Effector memory CD8-positive, alpha-beta T cell (primary cell): ENCODE measurements at places on chromosomes 2 and 18.

- no peaks in the 10 kb centered on the region for H3K36me3 ChIP-seq
- H3K27ac ChIP-seq = no peak overlapping the region
- no peak overlapping the region for H3K4me3 ChIP-seq
- peaks cover 66% of the 10 kb centered on the region for H3K27me3 ChIP-seq
- no peaks in the 10 kb centered on the region for H3K4me1 ChIP-seq
- no peak for DNase-seq
Observed at GRCh38 chr2:239765911-239766310, 259.2 kb downstream of the NDUFA10 start.

GRCh38 chr2:84781942-84782716, 98.8 kb downstream of the TRABD2A start:
- H3K4me3 ChIP-seq = peak overlapping the region; percentile 62
- H3K36me3 ChIP-seq = peaks cover 4% of the 10 kb centered on the region
- peak overlapping the region; percentile 84 for H3K27ac ChIP-seq
- peaks cover 66% of the 10 kb centered on the region for H3K4me1 ChIP-seq
- DNase-seq = peak; percentile 44

DNA sequence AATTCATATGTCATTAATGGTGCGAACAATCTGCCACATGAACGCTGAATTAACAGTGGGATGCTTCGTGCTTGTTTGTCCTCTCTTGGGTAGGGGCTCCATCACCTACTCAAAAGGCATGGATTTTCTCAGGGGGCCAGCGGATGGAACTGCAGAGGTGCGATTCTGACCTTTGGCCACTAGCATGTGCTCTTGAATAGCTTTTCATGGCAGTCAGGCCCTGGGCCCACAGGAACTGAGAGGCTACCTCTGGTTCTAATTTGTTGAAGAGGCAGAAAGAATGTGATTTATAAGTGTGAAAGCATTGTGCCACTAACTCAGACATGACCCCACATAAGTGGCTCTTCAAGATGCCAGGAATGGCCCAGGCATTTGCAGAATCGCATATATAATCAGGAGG, 283.2 kb downstream of the INSIG2 start:
- peaks cover 7% of the 10 kb centered on the region for H3K27me3 ChIP-seq
- no peak overlapping the region for H3K27ac ChIP-seq
- H3K4me1 ChIP-seq = no peaks in the 10 kb centered on the region
- H3K4me3 ChIP-seq = no peak overlapping the region
- H3K36me3 ChIP-seq = no peaks in the 10 kb centered on the region

DNA sequence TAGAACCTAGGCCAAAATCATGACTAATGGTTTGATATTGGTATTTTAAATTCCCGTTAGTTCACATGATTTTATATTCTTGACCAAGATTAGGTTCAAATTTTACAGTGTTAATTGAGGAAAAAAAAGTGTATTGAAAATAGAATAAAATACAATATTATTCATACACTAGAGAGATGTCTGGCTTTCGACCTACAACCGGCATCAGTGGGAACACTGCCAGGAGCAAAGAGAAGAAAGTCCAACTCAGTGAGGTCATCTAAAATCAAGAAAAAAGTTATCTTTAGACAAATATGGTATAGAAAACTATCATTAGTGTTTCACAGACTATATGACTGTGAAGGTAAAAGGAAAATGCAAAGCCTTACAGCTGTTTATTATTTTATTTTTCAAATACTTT, 81.5 kb downstream of the PIGN start:
- no peaks in the 10 kb centered on the region for H3K4me1 ChIP-seq
- no peak for DNase-seq
- H3K36me3 ChIP-seq = peaks cover 11% of the 10 kb centered on the region
- H3K27ac ChIP-seq = no peak overlapping the region

- H3K4me1 ChIP-seq = peaks cover 26% of the 10 kb centered on the region
- peaks cover 6% of the 10 kb centered on the region for H3K36me3 ChIP-seq
- DNase-seq = no peak
- no peak overlapping the region for H3K27ac ChIP-seq
- peaks cover 10% of the 10 kb centered on the region for H3K27me3 ChIP-seq
- no peak overlapping the region for H3K4me3 ChIP-seq
Observed at GRCh38 chr18:76376668-76377358, 118.2 kb downstream of the ZNF516 start.

DNA sequence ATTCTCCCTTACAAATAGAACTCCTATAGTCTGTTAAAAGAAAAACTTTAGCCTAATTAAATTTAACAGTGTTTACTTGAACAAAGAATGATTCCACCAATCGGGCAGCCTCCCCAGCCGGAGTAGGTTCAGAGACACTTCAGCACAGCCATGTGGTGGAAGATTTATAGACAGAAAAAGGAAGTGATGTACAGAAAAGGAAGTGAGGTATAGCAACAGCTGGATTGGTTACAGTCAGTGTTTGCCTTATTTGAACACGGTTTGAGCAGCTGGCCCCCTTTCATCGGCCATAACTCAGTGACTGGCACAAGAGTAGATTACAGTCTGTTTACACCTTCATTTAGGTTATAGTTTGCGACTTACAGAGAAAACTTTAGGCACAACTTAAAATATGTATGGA, 2.1 kb upstream of the SKA1 start:
- DNase-seq = no peak
- no peaks in the 10 kb centered on the region for H3K4me1 ChIP-seq
- no peak overlapping the region for H3K4me3 ChIP-seq
- no peak overlapping the region for H3K27ac ChIP-seq

GRCh38 chr18:26696308-26696707, 148.0 kb upstream of the KCTD1 start:
- no peaks in the 10 kb centered on the region for H3K27me3 ChIP-seq
- no peaks in the 10 kb centered on the region for H3K4me1 ChIP-seq

- H3K4me1 ChIP-seq = no peaks in the 10 kb centered on the region
- H3K4me3 ChIP-seq = no peak overlapping the region
- no peak for DNase-seq
Observed at GRCh38 chr2:1830936-1831619, 86.8 kb upstream of the PXDN start.

DNA sequence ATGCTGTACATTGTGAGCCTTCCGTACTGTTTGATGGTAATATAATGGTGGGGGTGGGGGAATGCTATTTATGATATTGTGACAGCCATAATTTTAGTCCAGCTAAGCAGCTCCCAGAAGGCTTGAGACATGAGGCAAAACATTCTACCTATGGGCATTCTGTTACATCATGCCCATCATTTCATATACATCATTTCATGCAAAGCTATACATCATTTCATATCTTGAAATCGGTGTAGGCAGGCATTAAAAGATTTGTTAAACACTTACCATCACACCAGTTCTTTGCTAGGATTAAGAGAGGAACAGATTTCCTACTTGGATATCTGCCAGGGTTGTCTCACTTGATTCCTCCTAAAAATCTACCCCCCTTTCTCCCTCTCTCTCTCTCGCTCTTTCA, 84.5 kb downstream of the COL5A2 start:
- no peaks in the 10 kb centered on the region for H3K27me3 ChIP-seq
- DNase-seq = no peak
- no peaks in the 10 kb centered on the region for H3K4me1 ChIP-seq
- no peak overlapping the region for H3K4me3 ChIP-seq
- no peak overlapping the region for H3K27ac ChIP-seq

DNA sequence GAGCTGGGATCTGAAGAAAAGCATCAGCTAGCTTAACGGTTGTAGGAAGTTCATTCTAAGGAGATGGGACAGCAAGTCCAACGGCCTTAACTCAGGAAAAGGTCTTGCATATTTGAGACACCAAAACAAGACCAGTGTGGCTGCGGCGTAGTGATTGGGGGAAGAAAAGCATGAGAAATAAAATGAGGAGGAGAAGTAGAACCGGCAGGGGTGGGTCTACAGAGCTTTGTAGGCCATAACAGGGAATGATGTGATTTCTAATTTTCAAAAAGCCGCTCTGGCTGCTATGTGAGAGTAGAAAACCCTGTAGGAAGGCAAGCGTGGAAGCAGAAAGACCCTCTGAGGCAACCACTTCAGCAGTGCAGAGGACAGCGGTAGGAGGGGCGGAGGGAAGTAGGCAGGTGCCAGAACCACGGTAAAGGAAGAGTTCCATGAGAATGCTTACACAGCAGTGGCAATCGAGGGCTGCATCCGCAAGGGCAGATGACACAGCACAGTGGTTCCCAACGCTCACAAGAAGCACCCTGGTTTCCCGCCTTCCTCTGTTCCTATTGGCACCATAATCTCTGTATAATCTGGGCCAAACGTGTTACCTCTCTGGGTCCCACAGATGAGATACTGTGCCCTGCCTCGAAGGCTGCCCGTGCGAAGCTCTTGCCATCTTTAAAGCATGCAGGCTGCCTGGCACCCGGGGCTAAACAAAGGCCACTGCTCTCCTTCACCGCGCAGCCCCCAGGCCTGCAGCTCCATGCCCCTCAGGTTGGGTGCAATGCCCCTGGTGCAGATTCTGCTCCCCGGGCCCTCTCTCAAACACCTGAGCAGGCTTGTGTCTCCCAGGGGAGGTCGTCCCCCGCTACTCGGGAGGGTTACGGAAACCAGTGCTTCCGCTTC, 795 bp downstream of the ANKRD39 start:
- no peak for DNase-seq
- peaks cover 35% of the 10 kb centered on the region for H3K4me1 ChIP-seq
- peak overlapping the region; percentile 42 for H3K27ac ChIP-seq
- H3K4me3 ChIP-seq = peak overlapping the region; percentile 94

DNA sequence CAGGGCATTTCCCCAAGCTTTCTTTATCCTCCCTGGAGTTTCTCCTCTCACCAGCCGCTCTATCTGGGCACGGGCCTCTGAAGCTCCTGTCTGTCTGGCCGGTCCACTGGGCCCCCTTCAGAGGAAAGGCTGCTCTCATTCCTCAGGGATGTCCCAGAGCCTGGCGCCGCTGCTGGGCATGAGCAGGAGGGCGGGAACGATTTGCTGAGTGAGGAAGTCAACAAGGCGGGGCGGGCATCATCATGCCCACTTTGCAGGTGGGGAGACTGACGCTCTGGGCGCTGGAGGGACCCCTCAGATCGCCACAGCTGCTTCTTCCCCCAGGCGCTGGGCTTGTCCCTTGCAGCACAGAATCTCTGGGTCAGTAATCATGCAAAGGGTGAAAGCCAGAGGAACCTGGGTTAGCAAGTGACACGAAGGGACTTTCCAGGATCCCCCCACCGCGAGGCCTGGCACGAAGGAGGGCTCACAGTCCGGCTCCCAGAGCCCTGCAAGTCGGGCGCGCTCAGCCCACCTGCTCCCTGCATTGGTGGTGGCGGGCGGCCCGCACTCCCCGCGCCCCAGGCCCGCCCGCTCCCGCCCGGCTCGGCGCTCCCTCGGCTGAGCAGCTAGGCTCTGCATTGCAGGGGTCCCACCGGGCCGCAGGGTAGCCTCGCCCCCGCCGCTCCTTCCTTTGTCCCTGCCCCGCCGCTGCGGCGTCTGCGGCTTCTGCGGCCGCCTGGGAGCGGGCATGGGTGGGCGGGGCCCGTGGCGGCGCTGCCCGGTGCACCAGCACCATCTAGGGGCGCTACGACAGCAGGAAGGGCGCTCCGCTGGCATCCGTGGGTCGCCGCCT, 157.8 kb downstream of the CYRIA start:
- no peaks in the 10 kb centered on the region for H3K4me1 ChIP-seq
- no peak for DNase-seq

DNA sequence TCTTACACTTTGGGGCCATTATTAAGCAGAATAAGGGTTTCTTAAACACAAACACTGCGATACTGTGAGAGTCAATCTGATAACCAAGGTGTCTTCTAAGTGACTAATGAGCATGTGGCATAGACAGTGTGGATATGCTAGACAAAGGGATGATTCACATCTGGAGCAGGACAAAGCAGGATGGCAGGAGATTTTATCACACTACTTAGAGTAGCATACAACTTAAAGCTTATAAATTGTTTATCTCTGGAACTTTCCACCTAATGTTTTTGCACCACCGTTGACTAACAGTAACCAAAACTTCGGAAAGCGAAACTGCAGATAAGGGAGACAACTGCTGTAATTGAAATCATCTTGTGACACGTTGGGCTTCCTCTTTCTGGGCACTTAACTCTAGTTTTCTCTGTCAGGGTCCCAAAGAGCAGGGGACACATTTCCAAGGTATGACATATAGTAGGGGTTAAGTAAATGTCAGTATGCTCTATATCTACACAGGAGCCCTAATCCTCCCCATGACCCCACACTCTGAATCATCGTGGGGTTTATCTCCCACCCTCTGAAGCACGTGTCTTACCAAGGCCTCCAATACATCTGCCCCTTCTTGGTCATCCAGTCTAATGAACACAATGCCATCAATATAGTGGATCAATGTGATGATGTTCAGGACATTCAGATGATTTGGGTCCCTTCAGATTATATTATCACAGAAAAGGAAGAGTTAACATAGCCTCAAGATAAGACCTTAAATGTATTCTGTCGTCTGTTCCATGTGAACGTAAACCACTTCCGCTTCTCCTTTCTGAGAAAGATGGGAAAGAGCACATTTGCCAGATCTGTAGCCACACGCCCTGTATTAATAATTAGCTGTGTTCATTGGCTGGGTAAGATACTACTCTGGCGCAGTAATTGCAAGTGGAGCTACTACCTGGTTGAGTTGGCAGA, 78.7 kb downstream of the FTCDNL1 start:
- no peak overlapping the region for H3K4me3 ChIP-seq
- no peaks in the 10 kb centered on the region for H3K27me3 ChIP-seq
- no peaks in the 10 kb centered on the region for H3K36me3 ChIP-seq
- DNase-seq = no peak
- H3K27ac ChIP-seq = no peak overlapping the region
- H3K4me1 ChIP-seq = no peaks in the 10 kb centered on the region

DNA sequence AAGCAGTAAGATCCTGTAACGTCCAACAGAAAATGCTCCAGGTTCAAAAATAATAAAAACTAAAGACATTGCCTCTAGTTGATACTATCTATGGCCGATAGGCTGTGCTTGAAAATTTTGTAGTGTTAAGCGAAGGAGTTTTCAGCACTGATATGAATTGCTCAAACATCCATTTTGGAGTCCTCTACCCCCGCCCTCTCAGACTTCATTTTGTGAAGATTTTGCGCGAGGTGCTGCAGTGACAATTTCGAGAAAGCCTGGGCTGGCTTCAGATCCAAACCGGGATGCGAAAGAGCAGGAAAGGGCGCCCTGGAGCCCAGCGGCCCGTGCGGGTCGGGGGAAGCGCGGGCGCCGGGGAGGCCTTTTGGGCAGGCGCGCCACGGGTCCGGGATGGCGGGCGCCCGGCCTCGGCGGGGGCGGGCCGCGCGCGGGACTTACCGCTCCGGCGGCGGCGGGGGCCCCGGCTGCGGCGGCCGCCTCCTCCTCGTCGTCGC, 1.8 kb downstream of the SP3 start:
- H3K36me3 ChIP-seq = peaks cover 52% of the 10 kb centered on the region
- peak overlapping the region; percentile 99 for H3K4me3 ChIP-seq
- peak overlapping the region; percentile 99 for H3K27ac ChIP-seq
- no peaks in the 10 kb centered on the region for H3K27me3 ChIP-seq
- peaks cover 50% of the 10 kb centered on the region for H3K4me1 ChIP-seq

GRCh38 chr18:30288662-30289414, 753.7 kb downstream of the DSC3 start:
- no peak overlapping the region for H3K4me3 ChIP-seq
- no peaks in the 10 kb centered on the region for H3K4me1 ChIP-seq
- H3K36me3 ChIP-seq = no peaks in the 10 kb centered on the region
- no peaks in the 10 kb centered on the region for H3K27me3 ChIP-seq
- DNase-seq = no peak
